ENCODE measurements at places on chromosomes 2 and 18. TPM values are rescaled to one million over a fixed set of nuclear protein-coding genes. Genes with fewer than 3 reads are reported as not detected.

MC2R gene
- total RNA-seq: not detected

PRSS56 gene
- 0.21 TPM for total RNA-seq

MTCL1 gene
- total RNA-seq: 52.5 TPM

GLS gene
- total RNA-seq: 89.0 TPM

IL36A gene
- total RNA-seq: not detected

RIT2 gene
- total RNA-seq: not detected

TMEM169 gene
- 0.59 TPM for total RNA-seq

TAF4B gene
- 4.6 TPM for total RNA-seq

METTL21A gene
- total RNA-seq: 19.7 TPM

RBM43 gene
- total RNA-seq: 3.4 TPM

LOXL3 gene
- 0.50 TPM for total RNA-seq

ARHGEF4 gene
- total RNA-seq: 7.4 TPM

C1QL2 gene
- total RNA-seq: 0.53 TPM

ANKRD30B gene
- total RNA-seq: not detected

FBXO48 gene
- 0.55 TPM for total RNA-seq

BIN1 gene
- 29.3 TPM for total RNA-seq

FOXI3 gene
- total RNA-seq: not detected

ZNF521 gene
- not detected for total RNA-seq

MOGAT1 gene
- total RNA-seq: not detected

ST6GAL2 gene
- 16.1 TPM for total RNA-seq

NT5DC4 gene
- total RNA-seq: not detected

FOXD4L1 gene
- total RNA-seq: 0.31 TPM

ST3GAL5 gene
- total RNA-seq: 39.0 TPM

AQP12A gene
- total RNA-seq: not detected

TMEM163 gene
- 0.10 TPM for total RNA-seq

SLC16A14 gene
- total RNA-seq: 0.83 TPM

IGFBP5 gene
- total RNA-seq: 0.22 TPM

DLX1 gene
- total RNA-seq: 3.2 TPM

CD28 gene
- total RNA-seq: not detected

LPIN1 gene
- 10.2 TPM for total RNA-seq

ITGB6 gene
- 0.58 TPM for total RNA-seq

VIT gene
- not detected for total RNA-seq

LRP2 gene
- 0.06 TPM for total RNA-seq

UGT1A4 gene
- total RNA-seq: 0.12 TPM

GPR45 gene
- not detected for total RNA-seq

CCDC195 gene
- total RNA-seq: not detected

ATP8B1 gene
- 6.8 TPM for total RNA-seq

SERPINB5 gene
- total RNA-seq: 0.11 TPM

TMEM150A gene
- total RNA-seq: 15.1 TPM

ARHGEF33 gene
- 0.02 TPM for total RNA-seq

WDPCP gene
- total RNA-seq: 3.8 TPM

CRYGD gene
- not detected for total RNA-seq

PLEKHA3 gene
- total RNA-seq: 16.1 TPM

EFHD1 gene
- total RNA-seq: 5.0 TPM

LRATD1 gene
- not detected for total RNA-seq

GCG gene
- not detected for total RNA-seq

GKN2 gene
- 2.2 TPM for total RNA-seq

DPYSL5 gene
- total RNA-seq: 3.6 TPM

DSG1 gene
- not detected for total RNA-seq

PRKCE gene
- total RNA-seq: 8.5 TPM

SRD5A2 gene
- 0.03 TPM for total RNA-seq

SERPINB4 gene
- 0.08 TPM for total RNA-seq

ITGA6 gene
- total RNA-seq: 38.0 TPM

GAREM1 gene
- total RNA-seq: 4.3 TPM

VRK2 gene
- 26.1 TPM for total RNA-seq

DAW1 gene
- total RNA-seq: 3.2 TPM

KCNG2 gene
- not detected for total RNA-seq

CNRIP1 gene
- 2.1 TPM for total RNA-seq

CRYBA2 gene
- total RNA-seq: not detected
